ENCODE measurements at places on chromosomes 16 and 17. TPM values are rescaled to one million over a fixed set of nuclear protein-coding genes. Genes with fewer than 3 reads are reported as not detected.

C1QTNF8 gene
- not detected for polyA plus RNA-seq

PERCC1 gene
- not detected for polyA plus RNA-seq

C17orf67 gene
- polyA plus RNA-seq, result 0.73 TPM

CCL5 gene
- polyA plus RNA-seq, result 1.1 TPM
